COR-L47 (cell line): ENCODE measurements at places on chromosomes 16 and 17.
A peak's percentile ranks its signal among the peaks of the same experiment; 100 is the strongest.

- DNase-seq: peak; percentile 84
Observed at GRCh38 chr17:80252871-80253270, 7.8 kb upstream of the RNF213 start.

GRCh38 chr17:16377941-16378341 is 3.0 kb upstream of the UBB start:
- no peak for DNase-seq

DNA sequence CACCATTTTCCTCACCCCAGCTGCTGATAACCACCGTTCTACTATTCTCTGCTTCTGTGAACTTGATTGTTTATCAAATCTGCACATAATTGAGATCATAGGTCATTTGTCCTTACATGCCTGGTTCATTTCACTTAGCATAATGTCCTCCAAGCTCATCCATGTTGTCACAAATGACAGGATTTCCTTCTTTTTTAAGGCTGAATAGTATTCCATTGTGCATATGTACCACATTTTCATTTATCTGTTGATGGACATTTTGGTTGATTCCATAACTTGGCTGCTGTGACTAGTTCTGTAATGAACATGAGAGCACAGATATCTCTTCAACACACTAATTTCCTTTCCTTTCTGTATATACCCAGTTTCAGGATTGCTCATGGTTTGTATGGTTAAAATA is 225.3 kb upstream of the TBX2 start:
- DNase-seq: no peak

- peak; percentile 24 for DNase-seq
Observed at GRCh38 chr17:82866590-82867191, 26.9 kb upstream of the ZNF750 start.

DNA sequence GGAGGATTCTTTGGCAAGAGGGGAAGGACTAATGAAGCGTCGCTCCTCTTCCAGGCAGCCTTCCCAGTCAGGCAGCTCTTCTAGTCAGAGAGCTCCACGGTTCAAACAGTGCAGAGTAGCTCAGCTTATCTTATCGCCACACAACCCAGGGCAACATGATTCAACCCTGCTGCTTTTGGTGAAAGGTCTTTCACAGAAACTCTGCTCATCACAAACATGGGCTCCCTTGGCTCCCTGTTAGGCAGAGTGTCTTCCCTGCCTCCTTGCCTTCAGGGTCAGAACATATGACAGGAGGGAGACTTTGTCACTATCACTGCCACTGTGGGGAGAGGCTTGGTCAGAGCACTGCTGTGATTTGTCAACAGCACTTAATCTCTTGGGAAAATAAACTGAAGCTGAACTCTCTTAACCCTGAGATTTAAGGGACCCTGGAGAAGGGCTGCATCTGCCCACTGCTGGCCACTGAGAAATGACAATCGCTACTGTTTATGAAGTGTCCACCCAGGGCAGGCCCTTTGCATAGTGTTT is 6.9 kb upstream of the SLC13A2 start:
- DNase-seq: no peak

- no peak for DNase-seq
Observed at GRCh38 chr16:70390774-70391173, 44.1 kb downstream of the DDX19A start.

GRCh38 chr17:44847586-44847985 is at the start of gene HIGD1B:
Gene HIGD1B (plus strand): TSS chr17:44847883. CDS start chr17:44848153, 270 bp downstream.
- no peak for DNase-seq

DNA sequence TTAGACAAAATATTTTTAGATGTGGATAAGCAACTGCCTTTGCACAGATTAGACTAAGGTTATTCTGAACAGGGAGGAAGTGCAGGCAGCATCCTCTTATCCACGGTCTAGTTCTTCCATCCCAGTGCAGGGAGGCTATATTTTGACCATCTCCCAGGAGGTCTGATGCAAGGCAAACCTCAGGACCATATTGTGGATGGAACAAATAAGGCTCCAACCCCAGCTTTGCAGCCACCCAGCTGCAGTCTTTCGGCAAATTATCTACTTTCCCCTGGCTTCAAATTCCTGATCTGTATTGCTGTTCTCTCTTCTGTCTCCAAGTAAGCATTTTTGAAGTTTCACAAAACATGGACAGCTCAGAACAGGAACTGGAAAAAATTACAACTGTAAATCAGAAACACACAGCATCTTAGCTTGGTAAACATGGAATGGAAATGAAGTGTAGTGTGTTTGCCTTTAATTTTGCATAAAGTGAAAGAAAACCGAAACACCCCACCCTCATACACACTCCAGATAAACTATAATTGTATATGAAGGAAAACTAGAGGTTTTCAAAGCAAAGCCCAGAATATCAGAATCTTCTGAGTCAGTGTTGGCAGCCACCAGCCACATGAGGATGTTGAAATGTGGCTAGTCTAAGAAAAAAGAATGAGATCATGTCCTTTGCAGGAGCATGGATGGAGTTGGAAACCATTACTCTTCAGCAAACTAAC is 33.5 kb upstream of the MON1B start:
- no peak for DNase-seq

- no peak for DNase-seq
Observed at GRCh38 chr16:67268136-67268579, 11.2 kb upstream of the PLEKHG4 start.

- DNase-seq: peak; percentile 79
Observed at GRCh38 chr17:42180922-42181850, at the start of gene KCNH4. Gene KCNH4 (minus strand): TSS chr17:42181142. CDS start chr17:42180945, 197 bp downstream.

- no peak for DNase-seq
Observed at GRCh38 chr17:38421171-38421841, 7.0 kb upstream of the ARHGAP23 start.

- DNase-seq: no peak
Observed at GRCh38 chr16:85055493-85056210, 28.1 kb downstream of the KIAA0513 start.

DNA sequence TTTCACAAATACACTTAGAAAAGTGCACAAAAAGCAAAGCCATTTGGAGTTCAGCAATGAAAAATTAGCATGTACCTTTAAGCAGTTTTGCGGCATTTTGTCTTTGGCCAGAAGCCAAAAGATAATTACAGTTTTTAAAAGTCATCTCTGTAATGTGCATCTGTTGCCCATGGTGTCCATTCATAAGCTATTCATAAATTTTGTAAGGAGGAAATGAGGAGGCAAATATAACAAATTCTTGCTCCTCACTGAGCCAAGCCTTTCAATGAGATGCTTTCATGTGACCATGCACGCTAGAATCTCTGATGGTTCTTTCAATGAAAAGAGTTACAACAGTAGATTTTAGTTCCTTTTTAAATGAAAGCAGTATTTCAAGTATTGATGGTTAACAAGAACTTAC is 247.1 kb upstream of the MON1B start:
- DNase-seq: peak; percentile 91

DNA sequence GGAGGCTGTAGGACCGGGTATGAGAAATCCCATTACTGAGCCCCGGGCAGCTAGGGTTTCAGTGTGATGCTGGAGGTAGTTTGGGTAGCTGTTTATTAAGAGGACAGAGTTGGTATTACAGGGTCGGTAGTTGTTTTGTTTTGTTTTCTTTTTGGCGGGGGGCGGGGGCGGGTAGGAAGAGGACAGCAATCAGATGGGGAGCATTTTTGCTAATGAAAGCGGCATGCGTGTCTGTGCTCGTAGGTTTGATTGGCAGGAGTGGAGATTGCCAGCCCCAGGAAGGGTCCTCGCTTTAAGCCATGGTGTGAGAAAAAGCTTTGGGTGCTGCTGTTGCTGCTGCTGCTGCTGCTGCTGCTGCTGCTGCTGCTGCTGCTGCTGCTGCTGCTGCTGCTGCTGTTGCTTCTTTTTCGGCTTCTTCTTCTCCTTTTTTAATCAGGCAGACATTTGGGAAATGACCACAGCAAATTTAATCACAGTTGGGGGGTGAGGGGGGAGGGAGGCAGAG is 498.5 kb upstream of the ZFHX3 start:
- DNase-seq: no peak

GRCh38 chr17:80614332-80615047 is 69.9 kb downstream of the RPTOR start:
- no peak for DNase-seq

DNA sequence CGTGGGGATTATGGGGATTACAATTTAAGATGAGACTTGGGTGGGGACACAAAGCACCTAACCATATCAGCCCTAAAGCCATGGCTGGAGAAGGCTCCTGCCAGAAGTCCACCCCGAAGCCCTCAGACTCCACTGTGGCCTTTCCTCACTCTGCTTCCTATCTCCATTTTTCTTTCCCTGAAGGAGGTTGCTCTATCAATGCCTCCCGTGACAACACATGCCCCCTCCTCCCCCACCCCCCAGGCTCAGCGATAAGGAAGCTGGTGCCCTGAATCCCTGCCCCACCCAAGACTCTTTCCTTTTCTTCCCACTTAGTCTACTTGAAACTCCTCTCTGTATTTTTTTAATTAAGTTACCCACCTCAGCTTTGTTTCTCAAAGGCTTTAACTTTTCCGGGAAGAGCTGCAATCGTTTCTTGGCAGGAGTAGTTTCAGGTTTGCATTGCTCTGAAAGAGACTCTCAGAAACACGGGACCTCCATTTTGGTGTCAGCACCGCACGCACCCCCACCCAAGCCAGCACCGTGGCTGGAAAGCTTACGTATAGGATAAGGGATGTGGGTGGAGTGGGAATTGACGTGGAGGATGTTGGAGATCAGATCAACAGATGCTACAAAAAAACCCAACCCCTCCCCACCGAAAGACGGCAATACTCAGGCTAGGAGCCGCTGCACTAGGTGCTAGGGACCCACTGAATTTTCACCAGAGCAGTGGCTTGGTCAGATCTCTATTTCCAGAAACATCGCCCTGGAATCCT is 15.2 kb upstream of the CA4 start:
- DNase-seq: no peak

DNA sequence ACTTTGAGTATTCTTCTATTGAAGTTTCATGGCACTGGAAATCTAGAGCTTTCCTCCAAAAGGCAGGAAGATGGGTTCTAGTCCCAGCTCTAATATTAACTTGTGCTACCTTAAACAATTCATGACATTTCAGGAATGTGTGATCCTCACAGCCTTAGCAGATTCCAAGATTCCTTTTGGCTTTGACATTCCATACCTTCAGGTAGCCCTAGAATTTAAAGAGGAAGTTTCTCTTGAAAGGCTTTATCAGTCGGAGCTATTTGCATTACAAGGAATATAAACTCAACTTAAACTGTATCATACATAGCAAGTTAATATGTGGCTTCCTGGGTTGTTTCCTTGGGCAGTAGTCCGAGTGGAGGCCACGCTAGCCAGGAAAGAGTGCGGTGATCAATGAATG is 330.0 kb downstream of the SHISA9 start:
- DNase-seq: no peak

- peak; percentile 87 for DNase-seq
Observed at GRCh38 chr16:81645266-81645694, 133.8 kb upstream of the PLCG2 start.

- no peak for DNase-seq
Observed at GRCh38 chr16:50675686-50676610, 5.2 kb downstream of the SNX20 start.

- no peak for DNase-seq
Observed at GRCh38 chr17:66343531-66344078, 41.2 kb downstream of the PRKCA start.

DNA sequence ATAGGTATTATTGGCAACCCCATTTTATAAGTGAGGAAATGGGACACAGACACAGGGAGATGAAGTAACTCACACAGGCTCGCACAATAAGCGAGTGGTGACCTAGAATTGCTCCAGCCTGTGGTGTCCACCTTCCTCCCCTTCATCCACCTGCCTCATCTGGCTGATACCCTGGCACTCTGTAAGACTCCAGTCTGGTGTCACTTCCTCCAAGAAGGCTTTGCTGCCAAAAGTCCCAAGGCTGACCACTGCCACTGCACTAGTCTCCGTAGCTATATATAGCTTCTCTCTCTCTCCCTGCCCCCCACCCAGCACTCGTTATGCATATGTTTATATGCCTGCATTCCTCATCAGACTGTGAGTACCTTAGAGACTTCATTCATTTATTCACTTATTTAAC is 66.1 kb upstream of the SREBF1 start:
- DNase-seq: no peak

GRCh38 chr16:80309178-80309577 is 231.6 kb upstream of the DYNLRB2 start:
- DNase-seq: no peak

DNA sequence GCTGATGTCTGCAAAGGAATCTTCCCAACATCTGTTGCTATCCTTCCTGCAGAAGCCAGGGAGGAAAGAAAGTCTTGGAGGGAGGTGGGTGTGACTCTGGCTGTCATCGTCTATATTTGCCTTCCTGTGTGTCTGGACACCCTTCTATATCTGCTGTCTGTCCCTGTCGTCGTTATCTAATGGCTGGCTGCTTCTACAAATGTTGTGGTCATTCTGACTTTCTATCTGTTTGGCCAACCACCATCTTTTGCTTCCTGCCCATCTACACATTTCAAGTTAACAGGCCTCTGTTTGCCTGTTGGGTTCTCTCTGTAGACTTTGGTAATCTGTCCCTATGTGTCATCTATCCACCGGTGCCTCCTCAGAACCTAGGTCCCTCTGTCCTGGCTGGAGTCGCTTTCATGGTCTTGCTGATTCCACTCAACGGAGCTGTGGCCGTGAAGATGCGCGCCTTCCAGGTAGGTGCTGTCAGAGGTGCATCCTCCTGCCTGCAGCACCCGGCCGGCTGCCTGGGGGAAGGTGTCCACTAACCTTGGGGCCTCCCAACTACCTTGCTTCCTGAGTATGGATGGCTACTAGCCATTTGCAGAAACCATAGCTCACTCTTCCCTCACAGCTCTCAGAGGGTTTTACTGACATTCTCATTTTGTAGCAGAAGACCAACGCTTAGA is 30.2 kb downstream of the ABCC3 start:
- DNase-seq: no peak

DNA sequence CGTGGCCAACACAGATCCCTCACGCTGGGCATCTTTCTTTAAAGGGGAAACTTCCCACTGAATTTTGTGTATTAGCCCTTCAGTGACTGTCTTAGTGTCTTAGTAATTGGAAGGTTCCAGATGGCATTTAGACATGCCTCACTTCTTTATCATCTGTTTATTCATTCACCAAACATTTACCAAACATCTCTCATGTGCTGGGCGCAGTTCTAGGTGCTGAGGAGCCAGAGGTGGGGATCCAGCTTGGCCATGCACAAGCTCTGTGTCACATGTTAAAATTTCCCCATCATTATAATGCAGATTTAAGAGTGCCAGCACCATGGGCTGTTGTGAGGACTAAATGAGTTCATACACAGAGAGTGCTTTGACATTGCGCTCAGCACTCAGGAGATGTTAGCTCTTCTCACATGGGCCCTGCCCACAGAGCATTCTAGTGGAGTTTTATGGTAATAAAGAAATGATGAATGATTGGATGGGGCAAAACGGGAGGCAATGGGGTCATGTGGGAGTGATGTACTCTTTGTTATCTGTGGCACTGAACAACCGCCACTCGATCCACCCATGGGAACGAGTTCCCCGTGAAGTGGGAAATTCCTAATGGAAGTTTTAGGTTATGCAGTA is 119.7 kb downstream of the SNX29 start:
- DNase-seq: no peak

DNA sequence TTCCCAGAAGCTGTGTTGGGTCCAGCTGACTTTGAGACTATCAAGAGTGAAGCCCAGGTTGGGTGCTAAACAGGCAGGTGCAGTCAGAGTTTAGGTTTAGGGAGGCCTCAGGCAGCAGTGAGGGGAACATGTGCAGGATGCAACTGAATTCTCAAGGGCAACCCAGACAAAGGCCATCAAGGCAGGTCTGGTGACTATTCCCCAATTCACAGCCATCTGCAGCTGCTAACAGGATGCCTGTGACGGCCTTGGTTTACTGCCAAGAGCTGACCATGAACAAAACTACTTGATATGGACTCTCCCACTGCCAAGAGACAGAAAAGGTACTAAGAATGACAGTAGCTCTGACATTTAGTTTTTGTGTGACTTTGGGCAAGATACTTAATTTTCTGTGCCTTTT is 45.2 kb upstream of the BCAR1 start:
- no peak for DNase-seq

GRCh38 chr16:84084570-84085270 is 32.0 kb downstream of the MBTPS1 start:
- peak; percentile 46 for DNase-seq
